Hindlimb muscle (tissue), 1 donor: ENCODE measurements at places on chromosomes 5 and 9. TPM values are rescaled to one million over a fixed set of nuclear protein-coding genes. Genes with fewer than 3 reads are reported as not detected.

Gene ATG10
- polyA plus RNA-seq, result 5.9 TPM

- peak; percentile 19 for DNase-seq
These were observed 46.7 kb downstream of the IL31RA start for GRCh38 chr5:55897905-55898304.

Gene MYOT
- polyA plus RNA-seq, result 268 TPM

Gene FOXD1
- 0.50 TPM for polyA plus RNA-seq

DNA sequence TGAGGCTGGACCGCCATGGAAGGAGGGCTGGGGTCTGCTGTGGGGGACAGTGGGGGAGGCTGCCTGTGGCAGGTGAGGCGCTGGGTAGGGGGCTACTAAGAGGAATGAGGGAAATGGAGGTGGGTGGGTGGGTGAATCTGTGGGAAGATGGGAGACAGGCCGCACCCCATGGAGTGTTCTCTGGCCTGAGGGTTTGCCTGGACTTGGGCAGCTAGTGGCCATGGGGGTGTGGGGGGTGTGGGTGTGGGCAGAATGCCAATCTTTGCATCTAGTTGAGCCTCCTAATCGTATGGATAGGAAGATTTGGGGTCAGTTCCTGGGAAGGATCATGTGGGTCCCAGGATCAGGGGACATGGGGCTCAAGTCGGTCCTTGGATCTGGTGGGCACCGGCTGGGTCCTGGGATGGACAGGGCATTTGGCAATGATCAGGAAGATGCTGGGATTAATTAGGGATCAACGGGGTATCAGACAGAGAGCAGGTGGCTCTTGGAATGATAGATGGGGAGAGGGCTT, 518 bp downstream of the ZDHHC12 start:
- DNase-seq, result no peak

Gene PFN3
- polyA plus RNA-seq, result not detected

DNA sequence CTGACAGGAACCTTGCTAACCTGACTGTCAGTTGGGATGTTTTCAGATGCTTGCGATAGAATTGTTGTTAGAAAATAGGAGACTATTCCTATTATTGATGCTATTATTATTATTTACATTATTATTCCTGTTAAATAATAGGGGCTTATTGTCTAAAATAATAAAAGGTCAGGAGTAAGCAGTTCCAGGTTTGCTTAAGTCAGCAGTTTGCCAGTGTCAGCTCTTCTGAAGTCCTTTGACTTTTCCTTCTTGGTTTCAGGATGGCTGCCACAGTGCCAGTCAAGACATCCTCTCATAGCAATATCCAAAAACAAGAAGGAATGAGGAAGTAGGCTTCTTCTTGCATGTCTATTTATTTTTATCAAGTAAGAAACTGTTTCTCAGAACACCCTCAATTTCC, 141.7 kb upstream of the MARCHF11 start:
- DNase-seq, result no peak
